T47D (cell line): ENCODE measurements at places on chromosomes 2 and 18.

DNA sequence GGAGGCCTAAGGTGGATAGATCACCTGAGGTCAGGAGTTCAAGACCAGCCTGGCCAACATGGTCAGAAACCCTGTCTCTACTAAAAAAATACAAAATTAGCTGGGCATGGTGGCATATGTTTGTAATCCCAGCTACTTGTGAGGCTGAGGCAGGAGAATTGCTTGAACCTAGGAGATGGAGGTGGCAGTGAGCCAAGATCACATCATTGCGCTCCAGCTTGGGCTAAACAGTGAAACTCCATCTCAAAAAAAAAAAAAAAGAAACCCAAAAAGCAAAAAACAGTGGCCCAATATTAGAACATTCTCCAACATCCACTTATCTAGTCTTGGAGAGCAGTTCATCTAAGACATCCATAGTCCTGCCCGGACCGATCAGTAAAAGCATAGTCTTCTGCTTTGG, 260.4 kb downstream of the MREG start:
- no peak for DNase-seq

GRCh38 chr2:31140151-31140550, 1.9 kb upstream of the GALNT14 start:
- DNase-seq, result no peak

DNA sequence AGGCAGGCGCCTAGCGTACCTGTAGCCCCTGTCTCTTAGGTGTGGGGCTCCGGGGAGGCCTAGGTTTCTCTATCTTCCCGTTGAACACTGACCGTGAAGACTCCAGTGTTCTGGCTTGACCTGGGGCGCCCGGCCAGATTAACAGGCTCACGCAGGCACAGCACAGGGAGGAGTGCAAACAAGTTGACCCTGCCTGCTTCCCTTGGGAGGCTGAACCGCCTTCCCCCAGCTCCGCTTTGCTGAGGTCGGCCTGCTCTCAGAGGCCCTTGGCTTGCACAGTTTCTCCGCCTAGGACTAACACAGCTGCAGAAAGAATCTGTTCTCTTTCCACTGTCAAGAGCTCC, 567 bp downstream of the PCYOX1 start:
- peak; percentile 44 for DNase-seq

GRCh38 chr18:26943906-26944305, 78.4 kb upstream of the AQP4 start:
- DNase-seq, result no peak

DNA sequence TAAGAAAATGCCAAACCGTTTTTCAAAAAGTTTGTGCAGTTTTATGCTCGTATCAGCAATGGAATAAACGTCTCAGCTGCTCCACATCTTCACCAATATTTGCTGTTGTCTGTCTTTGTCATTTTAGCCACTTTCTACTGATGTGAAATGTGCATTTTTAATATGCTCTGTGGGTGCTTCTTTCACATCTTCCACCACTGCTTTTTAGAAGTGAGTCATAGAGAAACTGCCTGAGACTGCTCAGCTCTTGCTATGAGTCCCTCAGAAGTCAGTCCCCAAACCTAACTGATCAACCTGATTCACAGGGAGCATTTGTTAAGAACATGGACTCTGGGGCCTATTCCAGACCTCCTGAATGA, 41.0 kb upstream of the EPC2 start:
- DNase-seq, result no peak

DNA sequence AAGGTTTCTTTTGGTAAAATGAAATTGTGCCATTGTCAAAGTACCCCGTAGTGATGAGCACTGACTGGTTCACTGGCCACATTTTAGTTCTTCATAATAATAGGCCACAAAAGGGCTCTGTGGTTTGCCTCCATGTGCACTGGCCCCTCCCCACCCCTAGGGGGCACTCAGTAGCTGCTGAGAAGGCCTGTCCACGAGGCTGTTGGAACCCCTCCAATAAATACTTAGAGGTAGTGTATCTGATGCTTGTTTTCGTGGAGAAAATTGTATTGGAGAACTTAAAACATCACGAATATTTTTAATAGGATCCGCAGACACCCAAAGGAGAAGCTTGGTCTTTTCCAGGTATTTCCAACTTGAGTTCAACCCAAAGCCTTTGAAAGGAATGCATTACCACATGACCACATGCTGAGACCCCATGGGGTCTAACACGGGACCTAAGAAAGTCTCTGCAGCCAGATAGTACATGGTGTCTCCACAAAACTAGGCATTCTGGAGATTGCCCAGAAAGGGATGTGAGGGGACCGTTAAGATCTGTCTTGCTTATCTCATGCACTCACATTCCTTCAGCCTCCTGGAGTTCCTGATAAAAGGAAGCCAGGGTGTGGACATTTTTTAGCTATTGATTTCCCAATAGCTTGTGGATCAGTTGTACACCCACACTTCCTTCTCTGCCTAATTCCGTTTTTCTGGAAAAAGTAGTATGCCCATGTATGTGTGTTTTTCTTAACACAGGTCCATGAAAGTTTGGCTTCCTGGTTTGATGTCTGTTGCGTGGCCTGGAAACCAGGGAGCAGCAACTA, 28.5 kb upstream of the NOSTRIN start:
- DNase-seq, result no peak

GRCh38 chr2:152363936-152364335, 29.0 kb downstream of the FMNL2 start:
- DNase-seq, result no peak

DNA sequence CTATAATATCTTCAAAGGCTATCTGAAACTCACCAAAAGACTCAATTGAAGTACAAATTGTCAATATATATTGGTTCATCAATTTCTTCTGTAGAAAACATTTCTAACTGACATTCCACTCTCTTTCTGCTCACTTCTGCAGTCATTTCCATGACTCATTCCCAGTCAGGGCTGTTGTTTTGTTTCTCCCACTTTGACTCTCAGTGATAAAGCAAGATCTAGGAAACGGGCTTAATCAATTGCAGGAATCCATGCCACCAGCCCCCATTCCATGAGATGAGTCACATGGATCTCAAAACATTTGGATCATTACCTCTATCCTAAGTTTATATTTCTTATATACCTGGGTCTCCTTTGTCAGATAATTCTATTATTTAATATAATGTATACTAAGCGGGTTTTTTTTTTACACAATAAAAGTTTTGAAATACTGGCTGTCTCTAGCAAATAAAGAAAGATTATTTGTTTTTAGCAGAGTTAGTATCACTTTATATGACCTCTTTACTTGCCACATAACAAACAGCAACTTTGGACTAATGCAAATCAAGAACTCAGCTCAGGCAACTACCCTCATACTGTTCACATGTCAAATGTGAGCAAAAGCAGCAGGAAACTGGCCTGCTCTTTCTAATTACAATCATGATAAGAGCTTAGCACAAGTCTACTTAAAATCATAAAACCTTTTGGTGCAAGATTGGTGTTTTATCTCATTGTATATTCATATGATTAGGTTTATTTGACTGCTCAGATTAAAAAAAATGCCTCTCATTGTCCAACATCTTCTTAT, 251.1 kb upstream of the PIK3C3 start:
- DNase-seq, result no peak

- DNase-seq, result no peak
Measured at GRCh38 chr2:217061916-217062505, 202.1 kb upstream of the TNP1 start.

- no peak for DNase-seq
Measured at GRCh38 chr2:230018153-230018552, 50.6 kb downstream of the SLC16A14 start.

DNA sequence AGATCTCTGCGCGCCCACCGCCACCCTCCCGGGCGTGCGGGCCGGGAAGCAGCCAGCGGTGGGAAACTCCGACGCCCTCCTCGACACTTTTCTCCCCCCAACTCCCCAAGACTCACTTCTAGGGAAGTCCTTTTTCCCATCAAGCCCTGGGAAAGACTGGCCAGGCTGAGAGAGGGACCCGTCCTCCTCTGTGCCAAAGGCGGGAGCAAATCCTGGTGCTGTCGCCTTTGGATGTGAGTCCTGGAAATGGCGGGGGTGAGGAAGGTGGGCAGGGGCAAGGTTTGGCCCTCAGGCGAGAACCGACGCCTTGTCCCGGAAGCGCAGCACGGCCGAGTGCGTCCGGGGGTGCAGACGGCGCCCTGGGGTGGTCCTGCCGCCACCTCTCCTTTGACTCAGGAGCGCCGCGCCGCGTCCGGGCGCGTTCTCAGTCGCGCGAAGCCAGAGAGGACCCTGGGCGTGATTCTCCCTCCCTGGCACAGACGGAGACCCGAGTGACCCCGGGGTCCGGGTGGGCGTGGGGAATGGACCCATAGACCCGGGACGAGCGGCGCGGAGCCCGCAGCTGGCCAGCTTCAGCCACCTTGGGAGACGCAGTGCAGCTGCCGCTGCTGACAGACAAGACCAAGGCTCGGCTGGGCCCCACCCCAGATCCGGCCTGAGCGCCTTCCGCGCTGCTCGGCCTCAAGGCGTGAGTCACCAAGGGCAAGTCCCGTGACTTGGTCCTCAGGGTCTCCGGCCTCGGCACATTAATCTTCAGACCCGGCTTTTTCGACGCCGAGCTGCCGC, 3.5 kb upstream of the LBX2 start:
- DNase-seq, result no peak

DNA sequence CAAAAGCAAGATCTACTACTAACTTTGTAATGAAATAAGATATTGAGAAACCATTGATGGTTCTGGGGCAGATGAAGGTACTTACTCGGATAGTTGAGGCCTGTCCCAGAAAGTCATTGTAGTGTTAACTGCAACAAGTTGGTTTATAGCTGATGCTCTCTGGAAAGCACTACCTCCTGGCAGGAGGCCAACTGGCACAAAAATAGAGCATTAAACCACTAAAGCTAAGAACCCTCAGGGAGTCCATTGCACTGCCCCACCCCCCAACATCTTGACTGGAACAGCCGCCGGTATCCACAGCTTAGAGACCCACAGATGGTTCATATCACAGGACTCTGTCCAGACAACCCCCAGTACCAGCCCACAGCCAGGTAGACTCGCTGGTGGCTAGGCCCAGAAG, 552.5 kb upstream of the CRIM1 start:
- DNase-seq, result peak; percentile 10

- no peak for DNase-seq
Measured at GRCh38 chr2:215410932-215411285, 25.0 kb downstream of the FN1 start.

GRCh38 chr2:35526741-35527140, 828.8 kb upstream of the CRIM1 start:
- peak; percentile 49 for DNase-seq

DNA sequence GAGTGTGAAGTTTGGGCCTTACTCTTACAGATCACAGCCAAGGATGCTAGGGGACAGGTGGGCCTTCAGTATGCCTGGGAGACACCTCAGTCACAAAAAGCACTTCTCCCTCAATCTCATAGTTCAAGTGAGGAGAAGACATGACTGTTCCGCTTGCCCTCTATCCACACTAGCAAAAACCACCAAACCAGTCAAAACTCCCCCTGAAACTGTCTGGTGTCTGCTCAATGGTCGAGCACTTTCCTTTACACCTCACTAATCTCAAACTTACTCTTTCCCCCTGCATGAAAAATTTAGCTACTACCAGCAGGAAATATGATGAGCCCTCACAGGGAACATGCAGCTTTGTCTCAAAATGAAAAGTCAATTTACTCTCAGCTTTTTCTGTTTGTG, 232.2 kb downstream of the TRIB2 start:
- DNase-seq, result no peak

GRCh38 chr18:80037869-80038630, 3.8 kb downstream of the RBFA start:
- DNase-seq, result no peak

- DNase-seq, result no peak
Measured at GRCh38 chr18:45004546-45005080, 323.9 kb downstream of the SETBP1 start.

GRCh38 chr2:172079838-172080640, 5.3 kb upstream of the DLX1 start:
- DNase-seq, result no peak

GRCh38 chr2:155256803-155257202, 558.3 kb downstream of the KCNJ3 start:
- DNase-seq, result no peak

DNA sequence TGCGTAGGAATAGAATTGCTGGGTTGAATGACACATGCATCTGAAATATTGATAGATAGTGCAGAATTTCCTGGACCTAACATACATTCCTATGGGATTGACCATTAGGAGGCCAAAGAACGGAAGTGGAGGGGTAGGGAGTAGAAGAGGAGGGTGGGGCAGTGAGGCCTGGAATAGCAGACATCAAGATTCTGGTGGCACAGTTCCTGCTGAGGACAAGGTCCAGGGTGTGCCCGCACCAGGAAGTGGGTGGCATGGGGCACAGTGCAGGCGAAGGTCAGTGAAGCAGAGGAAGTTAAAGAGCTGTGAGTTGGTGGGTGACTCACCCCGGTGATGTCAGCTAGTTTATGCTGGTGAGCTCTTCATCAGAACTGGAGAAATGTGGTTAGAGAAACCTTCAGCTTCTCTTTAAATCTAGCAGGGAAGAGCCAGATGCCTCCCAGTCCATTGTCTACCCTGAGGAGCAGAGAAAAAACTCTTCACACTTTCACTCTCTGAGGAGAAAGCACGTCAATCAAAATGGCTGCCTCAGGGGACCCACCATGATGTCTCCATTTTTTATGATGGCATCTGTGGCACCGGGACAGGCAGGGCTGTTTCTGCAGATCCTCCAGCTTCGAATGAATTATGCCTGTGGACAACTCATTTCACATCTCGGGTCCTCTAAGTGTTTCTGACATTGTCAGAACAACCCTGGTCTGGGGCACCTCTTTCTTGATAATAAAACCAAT, 55.9 kb upstream of the CTLA4 start:
- no peak for DNase-seq

- no peak for DNase-seq
Measured at GRCh38 chr2:26542194-26542455, 64.2 kb upstream of the OTOF start.

- no peak for DNase-seq
Measured at GRCh38 chr2:44087714-44088092, 81.0 kb upstream of the PPM1B start.

DNA sequence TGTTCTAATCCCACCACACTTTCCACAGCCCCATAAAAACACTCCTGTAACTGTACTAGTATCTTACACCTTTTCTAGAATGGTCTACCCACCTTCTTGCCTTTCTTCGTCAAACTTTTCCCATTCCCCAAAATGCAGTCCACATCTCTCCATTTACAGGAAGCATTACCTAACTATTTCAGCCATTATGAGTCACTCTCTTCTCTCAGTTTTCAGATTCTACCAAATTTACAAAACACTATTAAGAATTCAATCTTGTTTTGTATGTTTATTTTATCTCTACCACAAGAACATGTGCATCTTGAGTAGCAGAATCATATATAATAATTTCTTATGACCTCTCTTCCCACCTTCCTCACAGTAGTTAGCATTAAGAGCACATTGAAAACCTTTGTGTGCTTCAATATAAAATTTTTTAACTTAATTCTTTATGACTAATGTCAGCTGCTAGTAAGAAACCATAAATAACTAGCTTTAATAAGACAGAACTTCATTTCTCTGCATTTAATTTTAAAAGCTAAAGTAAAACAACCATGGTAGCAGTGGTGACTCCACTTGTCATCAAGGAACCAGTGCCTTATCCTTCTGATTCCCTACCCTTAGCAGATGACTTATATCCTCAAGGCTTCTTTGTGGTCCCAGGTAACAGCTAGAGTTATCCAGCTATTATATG, 56.6 kb upstream of the MAP2 start:
- no peak for DNase-seq

- DNase-seq, result no peak
Measured at GRCh38 chr2:12697617-12698016, 19.1 kb upstream of the TRIB2 start.
